ENCODE measurements at places on chromosomes 7 and 10. TPM values are rescaled to one million over a fixed set of nuclear protein-coding genes. Genes with fewer than 3 reads are reported as not detected.

The CPA4 gene
- total RNA-seq, result not detected

The ZNF212 gene
- total RNA-seq, result 14.2 TPM

The KLF14 gene
- total RNA-seq, result not detected

The H2BK1 gene
- total RNA-seq, result not detected

The CRYGN gene
- not detected for total RNA-seq

The ANKRD7 gene
- total RNA-seq, result 1.2 TPM

The FOXP2 gene
- 0.28 TPM for total RNA-seq

The RHOBTB1 gene
- 0.07 TPM for total RNA-seq

DNA sequence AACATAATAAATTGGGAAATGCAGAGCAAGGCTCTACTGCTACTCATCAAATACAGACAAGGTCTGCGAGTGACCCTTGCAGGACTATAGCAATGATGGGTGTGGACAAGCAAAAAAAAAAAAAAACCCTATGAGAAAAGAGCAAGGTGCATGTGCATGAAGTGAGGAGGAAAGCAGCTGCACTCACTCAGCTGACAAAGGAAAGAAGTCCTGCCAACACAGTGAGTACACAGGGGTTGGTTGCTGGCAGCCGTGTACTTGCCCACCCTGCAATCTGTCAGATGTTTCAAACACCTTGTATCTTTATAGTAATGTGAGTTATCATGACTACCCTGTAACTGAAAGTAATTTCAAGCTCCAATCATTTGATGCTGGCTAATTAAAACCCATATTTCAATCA, 20.5 kb downstream of the CHCHD3 start:
- no peak overlapping the region for H3K4me3 ChIP-seq
- H3K27me3 ChIP-seq, result no peaks in the 10 kb centered on the region
- peaks cover 8% of the 10 kb centered on the region for H3K36me3 ChIP-seq
- peaks cover 3% of the 10 kb centered on the region for H3K4me1 ChIP-seq
- H3K27ac ChIP-seq, result no peak overlapping the region
- DNase-seq, result no peak

DNA sequence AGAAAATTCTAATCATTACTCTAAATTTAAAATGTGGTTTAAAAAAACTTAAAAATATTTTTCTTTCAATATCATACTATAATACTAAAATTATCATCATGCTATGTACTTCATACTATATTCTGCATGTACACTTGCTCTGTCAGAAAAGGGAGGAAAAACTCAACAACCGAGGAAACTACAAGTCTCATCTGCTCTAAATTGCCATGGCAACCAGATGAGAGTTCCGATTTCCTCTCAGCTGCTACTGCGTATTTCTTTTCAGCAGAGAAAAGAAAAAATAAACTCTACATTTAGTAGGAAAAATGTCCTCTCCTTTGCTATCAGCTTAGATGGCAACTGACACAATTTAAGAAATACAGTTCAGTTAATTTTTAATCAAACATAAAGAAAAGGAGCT, 178.9 kb downstream of the SRPK2 start:
- no peaks in the 10 kb centered on the region for H3K27me3 ChIP-seq
- H3K4me3 ChIP-seq, result peak overlapping the region; percentile 54
- peaks cover 21% of the 10 kb centered on the region for H3K36me3 ChIP-seq
- DNase-seq, result no peak

DNA sequence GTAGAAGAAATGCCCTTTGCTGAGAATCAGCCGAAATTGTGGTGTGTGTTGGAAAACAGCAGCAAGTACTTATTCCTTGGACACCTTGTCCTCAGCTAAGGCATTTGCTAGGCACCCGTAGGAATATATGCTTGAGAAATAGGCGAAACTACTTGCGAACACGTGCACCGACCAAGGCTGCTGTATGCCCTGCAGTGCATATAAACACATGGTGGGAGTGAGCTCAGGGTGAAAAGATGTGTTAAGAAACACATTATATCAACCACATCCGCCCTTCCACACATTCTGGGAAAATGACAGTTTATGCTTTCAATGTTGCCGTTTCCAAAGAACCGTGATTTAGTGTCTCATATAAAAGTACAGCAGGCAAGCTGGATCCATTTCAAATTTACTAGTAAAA, 199.2 kb downstream of the JCAD start:
- peaks cover 14% of the 10 kb centered on the region for H3K27me3 ChIP-seq
- no peak overlapping the region for H3K4me3 ChIP-seq
- H3K36me3 ChIP-seq, result no peaks in the 10 kb centered on the region
- no peak overlapping the region for H3K27ac ChIP-seq
- H3K4me1 ChIP-seq, result no peaks in the 10 kb centered on the region
- DNase-seq, result no peak

GRCh38 chr7:22150221-22150620, 204.5 kb upstream of the CDCA7L start:
- H3K27me3 ChIP-seq, result peaks cover 13% of the 10 kb centered on the region
- no peaks in the 10 kb centered on the region for H3K36me3 ChIP-seq
- H3K4me3 ChIP-seq, result no peak overlapping the region
- DNase-seq, result no peak
- peaks cover 15% of the 10 kb centered on the region for H3K4me1 ChIP-seq

DNA sequence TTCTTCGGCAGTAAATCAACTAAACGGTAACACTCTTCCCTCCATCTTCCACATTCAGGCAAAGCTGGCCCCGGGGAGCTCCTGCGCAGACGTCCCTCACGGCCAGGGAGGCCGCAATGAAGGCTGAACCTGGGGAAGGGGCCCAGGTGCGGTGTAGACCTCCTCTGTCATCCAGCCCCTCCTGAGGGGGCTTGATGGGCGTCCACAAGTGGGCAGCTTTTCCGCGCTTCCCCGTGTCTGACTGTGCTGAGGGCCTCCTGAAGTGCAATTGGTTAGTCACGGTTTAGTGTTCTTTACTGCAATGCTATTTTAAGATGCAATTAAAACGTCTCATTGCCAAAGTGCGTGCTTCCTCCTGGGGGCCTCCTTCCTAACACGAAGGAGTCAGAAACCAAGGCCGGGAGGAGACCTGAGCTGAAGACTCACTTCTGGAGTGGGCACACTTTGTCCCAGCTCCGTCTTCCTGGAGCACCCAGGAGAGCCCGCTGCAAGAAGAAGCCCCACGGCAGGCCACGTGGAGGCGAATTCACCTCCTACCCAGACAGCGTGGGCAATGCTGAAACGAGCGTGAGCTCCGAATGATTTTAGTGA, 173.3 kb downstream of the ELFN1 start:
- no peaks in the 10 kb centered on the region for H3K4me1 ChIP-seq
- no peak overlapping the region for H3K27ac ChIP-seq
- no peak overlapping the region for H3K4me3 ChIP-seq
- no peaks in the 10 kb centered on the region for H3K27me3 ChIP-seq

GRCh38 chr10:109922976-109923921, at the start of gene XPNPEP1:
XPNPEP1 (minus strand) TSS chr10:109923511; CDS start chr10:109923433, 78 bp downstream.
- peaks cover 26% of the 10 kb centered on the region for H3K36me3 ChIP-seq
- H3K4me1 ChIP-seq, result peaks cover 55% of the 10 kb centered on the region

DNA sequence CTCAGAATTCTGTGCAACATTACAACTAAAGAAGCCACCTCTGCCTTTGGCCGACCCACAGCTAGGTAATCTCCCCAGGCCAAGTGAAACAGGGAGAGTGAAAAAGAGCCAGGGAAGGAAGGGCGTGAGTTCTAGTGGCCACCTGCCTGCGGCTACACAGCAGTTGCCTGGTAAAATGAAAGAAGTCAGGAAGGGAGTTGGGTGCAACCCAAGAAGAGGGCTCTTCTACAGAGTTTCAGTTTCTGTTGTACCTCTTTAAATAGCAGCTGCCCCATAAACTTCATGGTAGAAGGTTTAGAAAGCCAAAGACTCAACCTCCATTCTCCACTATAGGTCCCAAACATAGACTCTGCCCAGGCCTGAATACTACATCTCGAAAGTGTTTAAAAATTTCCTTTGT, 76.2 kb upstream of the TMEM168 start:
- peak overlapping the region; percentile 72 for H3K27ac ChIP-seq
- peaks cover 10% of the 10 kb centered on the region for H3K4me1 ChIP-seq
- DNase-seq, result peak; percentile 44
- no peaks in the 10 kb centered on the region for H3K27me3 ChIP-seq

DNA sequence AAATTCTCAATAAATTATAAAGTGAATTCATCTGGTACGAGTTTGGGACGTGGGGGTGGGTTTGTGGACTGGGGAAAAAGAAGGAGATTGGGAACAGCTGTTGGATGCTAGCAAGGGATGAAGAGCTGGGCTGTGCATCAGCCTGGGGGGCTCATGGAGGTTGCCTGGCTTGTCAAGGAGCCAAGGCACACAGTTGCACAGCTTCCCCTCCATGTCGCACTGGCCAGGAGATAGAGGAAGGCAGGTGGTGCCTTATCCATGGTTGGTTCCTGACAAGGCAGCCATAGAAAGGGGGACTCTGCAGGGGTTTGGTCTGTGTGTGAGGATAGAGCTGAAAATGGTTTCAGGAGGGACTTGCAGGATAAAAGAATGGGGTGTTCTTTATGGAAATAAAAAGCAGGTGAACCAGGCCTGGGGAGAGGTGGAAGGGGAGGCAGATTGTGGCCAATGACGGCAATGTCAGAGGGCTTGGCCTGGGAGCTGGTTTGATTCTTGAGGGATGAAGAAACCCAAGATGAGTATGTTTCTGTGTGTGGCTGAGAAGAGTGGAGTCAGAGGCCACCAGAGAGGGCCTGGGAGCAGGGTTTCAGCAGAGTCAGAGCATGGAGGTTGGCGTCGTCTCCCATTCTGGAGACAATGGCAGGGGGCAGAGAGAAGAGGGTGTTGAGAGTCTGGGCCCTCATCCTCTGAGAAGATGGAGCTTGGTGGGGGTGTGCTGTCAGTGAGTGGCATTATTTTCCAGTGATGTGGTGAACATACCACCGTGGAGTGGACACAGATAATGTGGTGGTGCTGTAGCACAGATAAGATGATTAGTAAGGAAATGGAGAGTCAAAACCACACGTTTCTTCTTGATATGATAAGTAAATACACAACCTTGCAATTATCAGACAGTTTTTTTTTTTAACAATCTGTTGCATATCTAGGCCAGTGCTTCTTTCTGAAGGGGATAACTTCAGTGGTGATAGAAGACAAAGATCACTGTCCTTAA, 108.2 kb downstream of the PTPN20 start:
- no peak overlapping the region for H3K27ac ChIP-seq
- peaks cover 4% of the 10 kb centered on the region for H3K4me1 ChIP-seq
- H3K36me3 ChIP-seq, result no peaks in the 10 kb centered on the region
- no peaks in the 10 kb centered on the region for H3K27me3 ChIP-seq
- no peak overlapping the region for H3K4me3 ChIP-seq

DNA sequence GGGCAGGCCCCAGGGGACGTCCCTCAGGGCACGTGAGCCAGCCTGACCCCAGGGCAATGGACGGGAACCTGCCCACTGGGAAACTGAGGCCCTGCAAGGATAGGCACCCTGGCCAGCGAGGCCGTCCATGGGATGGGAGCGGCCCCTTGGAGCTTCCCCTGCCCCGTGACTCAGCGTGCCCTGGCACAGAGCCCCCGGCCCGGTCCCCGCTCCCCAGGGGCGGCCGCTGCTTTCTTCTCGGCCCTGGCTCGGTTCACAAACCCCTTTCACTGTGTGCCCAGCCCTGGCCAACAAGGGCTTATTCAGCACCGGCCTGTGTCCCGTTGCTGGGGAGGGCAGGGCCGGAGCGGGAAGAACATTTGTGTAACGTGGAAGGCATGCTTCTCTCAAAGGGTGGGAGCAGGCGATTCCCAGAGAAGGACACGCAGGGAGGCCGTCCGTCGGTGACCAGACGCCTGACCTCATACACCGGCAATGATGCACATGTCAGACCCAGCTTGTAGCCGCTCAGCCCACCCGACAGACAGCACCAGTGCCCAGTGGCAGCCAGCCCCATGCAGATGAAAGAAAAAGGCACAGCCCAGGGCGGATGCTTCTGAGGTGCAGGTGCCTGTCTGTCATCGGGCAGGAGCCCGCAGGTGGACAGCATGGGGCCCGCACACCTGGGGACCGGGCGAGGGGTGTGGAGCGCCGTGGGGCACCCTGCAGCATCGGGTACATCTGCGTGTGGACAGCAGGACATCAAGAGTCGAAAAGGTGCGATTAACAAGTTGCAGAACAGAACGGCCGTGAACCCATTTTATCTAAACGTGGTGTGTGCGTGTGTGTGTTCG, 94.5 kb downstream of the PDGFA start:
- DNase-seq, result no peak
- no peaks in the 10 kb centered on the region for H3K27me3 ChIP-seq
- H3K36me3 ChIP-seq, result no peaks in the 10 kb centered on the region
- H3K4me1 ChIP-seq, result no peaks in the 10 kb centered on the region

DNA sequence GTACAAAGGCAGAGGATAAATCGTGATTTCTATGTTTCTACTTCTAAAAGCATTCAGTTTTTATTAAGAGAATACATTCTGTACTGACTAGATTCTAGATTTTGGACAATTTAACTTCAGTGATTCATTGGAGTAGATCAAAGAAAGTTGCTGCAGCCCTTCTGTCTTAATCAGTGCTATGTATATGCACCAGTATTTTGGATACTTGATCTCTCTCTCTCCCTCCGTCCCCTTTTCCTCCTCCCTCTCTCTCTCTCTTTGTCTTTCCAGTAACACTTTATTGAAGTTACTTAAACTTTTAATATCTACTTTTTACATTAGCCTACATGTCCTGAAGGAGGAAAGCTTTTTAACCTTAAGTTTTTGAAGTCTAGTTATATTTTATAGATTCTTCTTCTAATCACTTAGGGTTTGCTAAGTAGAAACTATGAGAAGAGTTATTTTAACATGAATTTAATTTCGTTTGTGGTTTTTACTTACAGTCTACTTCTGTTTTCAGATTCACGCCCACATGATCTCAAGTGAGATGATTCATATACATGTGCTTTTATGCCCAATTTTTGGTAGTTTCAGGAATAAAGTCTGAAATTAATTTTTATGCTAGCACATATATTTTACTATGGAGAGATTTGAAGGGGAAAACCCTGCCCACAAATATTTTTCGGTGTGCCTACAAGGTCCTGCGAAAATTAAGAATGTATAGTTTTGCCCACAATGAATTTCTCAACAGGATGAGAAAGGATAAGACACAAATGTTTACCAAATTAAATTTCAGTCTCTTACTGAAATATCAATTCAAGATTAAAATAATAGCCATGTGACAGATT, 9.1 kb downstream of the MDFIC start:
- peak overlapping the region; percentile 79 for H3K27ac ChIP-seq
- H3K27me3 ChIP-seq, result no peaks in the 10 kb centered on the region
- peak overlapping the region; percentile 68 for H3K4me3 ChIP-seq
- no peak for DNase-seq

DNA sequence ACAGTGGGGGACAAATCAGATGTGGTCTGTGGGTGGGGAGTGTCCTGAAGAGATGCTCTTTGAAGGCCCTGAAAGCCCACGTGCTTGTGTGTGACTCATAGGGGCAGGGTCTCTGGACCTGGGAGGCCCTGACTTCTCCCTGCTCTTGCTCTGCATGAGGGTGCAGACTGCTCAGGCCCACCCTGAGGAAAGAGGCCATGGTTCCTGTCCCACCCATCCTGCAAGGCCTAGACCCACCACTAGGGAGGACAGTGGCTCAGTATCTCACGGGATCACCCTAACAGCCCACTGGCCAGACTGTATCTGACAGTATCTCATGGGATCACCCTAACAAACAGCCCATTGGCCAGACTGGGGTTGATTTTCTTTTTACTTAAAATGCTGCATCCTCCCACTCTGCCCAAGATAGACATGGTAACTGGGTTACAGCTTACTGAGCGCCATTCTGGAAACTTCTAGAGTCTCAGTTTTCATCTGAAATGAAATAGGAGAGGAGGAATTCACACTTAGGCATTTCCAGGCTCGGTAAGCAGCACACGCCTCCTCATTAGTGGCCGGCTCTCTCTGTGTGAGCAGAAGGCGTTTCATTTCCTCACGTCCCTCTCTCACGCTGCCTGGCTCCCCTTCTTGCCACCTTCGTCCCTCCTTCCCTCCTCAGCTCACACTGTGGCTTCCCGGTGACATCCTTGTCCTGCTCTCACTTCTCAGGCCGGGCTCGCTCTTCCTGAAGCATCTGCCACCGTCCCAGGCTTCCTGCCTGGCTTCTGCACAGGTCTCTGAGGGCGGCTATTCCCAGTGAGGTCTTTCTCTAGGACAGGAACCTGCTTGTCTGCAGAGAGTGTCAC, 242.6 kb downstream of the GLRX3 start:
- H3K4me1 ChIP-seq, result no peaks in the 10 kb centered on the region
- no peak overlapping the region for H3K4me3 ChIP-seq
- no peaks in the 10 kb centered on the region for H3K36me3 ChIP-seq
- no peak for DNase-seq
